Testis (tissue), 5 donors: ENCODE measurements at places on chromosomes 1 and 21. TPM values are rescaled to one million over a fixed set of nuclear protein-coding genes. Genes with fewer than 3 reads are reported as not detected.

USH2A gene
- total RNA-seq: 2.5 TPM

- no peak for DNase-seq
These were observed 2.4 kb downstream of the BTG2 start for GRCh38 chr1:203307641-203308126.

GRCh38 chr1:231420959-231421545 lies 1.0 kb downstream of the EGLN1 start:
- peak; percentile 48 for DNase-seq

SLC9C2 gene
- 15.8 TPM for total RNA-seq

DNA sequence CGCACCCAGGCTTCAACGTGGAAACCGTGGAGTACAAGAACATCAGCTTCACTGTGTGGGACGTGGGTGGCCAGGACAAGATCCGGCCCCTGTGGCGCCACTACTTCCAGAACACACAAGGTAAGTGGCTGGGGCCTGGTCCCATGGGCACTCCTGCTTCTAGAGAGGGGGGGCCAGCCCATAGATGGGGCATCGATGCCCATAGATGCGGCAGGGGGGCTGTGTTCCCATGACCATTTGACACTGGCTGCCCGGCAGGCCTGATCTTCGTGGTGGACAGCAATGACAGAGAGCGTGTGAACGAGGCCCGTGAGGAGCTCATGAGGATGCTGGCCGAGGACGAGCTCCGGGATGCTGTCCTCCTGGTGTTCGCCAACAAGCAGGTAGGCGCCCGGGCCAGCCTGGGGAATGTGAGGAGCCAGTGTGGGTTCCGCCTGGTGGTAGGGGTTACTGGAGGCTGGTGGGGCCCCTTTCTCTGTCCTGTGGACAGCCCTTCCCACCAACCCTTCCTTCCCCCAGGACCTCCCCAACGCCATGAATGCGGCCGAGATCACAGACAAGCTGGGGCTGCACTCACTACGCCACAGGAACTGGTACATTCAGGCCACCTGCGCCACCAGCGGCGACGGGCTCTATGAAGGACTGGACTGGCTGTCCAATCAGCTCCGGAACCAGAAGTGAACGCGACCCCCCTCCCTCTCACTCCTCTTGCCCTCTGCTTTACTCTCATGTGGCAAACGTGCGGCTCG lies 5.6 kb downstream of the C1orf35 start:
- DNase-seq: no peak
